Stimulated activated CD8-positive, alpha-beta memory T cell treated with anti-CD3 and anti-CD28 coated beads, Interleukin-4, amount 100 ng/mL, for 1 hour (primary cell): ENCODE measurements at places on chromosomes 5 and 9.

- no peak for DNase-seq
Observed at GRCh38 chr9:131610231-131610761, 65.0 kb downstream of the PRRT1B start.

- DNase-seq = no peak
Observed at GRCh38 chr5:148020257-148020988, 43.4 kb upstream of the SPINK5 start.

DNA sequence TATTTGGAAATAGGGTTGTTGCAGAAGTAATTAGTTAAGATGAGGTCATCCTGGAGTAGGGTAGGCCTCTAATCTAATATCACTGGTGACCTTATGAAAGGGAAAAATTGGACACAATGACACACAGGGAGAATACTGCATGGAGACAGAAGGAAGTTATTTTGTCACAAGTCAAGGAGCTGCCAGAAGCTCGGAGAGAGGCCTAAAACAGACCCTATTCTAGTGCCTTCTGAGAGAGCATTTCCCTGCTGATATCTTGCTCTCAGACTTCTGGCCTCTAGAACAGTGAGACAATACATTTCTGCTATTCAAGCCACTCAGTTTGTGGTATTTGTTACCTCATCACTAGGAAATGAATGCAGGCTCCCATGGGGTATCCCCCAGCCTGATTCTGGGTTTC, 332.9 kb downstream of the CSNK1G3 start:
- no peak for DNase-seq

DNA sequence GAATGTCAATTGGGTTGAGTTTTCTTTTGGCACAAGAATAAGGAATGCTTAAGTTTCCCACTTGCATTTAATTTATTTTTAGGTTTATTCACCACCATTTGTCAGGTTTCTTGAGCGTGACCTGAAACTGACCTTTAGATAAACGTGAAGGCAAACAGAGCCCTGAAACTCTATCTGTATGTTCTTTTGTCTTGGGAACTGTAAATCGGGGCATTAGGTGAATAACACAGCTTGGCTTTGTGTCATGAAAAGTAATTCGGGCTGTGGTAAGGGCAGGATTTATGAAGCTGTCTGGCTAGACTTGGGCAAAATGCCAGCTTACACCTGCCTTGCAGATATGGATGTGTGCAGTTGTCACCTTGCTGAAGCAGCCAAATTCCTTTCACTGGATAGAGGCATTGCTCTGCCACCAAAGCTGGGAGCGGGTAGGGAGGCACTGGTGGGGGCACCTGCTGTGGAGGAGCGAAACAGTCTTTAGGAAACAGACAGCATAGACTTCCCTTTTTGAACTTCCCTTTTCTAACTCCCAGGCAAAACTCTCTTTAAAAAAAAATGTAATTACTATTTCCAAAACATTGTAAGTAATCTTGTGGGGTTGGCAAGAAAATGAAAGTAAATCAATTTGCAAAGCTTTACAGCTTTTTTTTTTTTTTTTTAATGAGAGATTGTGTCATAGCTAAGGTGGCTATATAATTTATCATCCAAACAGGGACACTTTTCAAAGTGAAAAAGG, 545.2 kb downstream of the CSNK1G3 start:
- DNase-seq = no peak
